Activated CD4-positive, alpha-beta T cell treated with anti-CD3 and anti-CD28 coated beads for 1 hour (primary cell): ENCODE measurements at places on chromosomes 4 and X.

DNA sequence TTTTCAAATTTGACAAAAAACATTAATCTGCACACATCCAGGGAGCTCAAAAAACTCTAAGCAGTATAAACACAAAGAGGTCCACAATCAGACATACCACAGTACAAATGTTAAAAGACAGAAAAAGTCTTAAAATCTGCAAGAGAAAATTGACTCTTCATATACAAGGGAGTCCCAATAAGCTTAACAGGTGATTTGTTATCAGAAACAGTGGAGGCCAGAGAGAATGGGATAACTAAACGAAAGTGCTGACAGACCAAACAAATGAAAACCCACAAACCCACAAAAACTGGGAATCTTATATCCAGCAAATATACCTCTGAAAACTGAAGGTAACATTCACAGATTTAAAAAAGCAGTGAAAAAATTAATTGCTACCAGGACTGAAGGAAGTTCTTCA is 182.0 kb upstream of the PAQR3 start:
- no peak for DNase-seq

DNA sequence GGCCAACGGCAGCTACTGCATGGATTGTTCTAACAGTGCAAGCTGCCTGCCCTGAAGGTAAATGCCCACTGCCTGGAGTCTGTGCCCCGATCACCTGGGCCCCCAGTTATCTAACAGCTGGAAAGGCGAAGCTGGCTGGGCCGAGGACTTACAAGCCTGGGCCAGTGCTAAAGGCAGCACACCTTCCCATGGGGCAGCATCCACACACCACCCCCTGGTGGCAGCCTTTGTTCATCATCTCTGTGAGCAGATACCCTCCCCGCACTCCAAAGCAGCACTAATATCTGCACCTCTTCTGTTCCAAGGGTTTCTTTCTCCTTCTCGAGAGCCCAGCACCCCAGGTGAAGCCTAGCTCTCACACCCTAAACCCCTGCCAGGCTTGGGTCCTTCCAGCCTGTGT is 7.6 kb downstream of the SLC2A9 start:
- no peak for DNase-seq

GRCh38 chrX:122464341-122464740 is 719.7 kb upstream of the GRIA3 start:
- DNase-seq = no peak

- DNase-seq = no peak
Measured at GRCh38 chrX:120759685-120760084, 116.0 kb downstream of the CT47B1 start.

DNA sequence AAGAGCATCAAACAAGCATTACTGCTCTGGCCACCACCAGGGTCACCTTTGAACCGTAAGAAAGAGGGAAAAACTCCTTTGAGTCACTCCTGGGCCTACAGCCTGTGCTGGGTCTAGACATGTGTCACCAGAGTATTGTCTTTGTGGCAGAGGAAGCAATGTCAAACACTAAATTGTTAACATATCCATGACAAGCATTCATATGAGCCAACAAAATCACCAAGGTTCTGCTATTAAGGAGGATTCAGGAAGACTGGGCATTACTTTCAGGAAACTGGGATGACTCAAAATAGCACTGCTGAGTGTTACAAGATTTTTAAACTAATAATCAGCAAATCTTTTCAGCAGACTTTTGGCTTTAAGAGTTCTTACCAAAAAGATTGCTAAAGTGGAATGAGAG is 28.1 kb downstream of the LGI2 start:
- DNase-seq = no peak

DNA sequence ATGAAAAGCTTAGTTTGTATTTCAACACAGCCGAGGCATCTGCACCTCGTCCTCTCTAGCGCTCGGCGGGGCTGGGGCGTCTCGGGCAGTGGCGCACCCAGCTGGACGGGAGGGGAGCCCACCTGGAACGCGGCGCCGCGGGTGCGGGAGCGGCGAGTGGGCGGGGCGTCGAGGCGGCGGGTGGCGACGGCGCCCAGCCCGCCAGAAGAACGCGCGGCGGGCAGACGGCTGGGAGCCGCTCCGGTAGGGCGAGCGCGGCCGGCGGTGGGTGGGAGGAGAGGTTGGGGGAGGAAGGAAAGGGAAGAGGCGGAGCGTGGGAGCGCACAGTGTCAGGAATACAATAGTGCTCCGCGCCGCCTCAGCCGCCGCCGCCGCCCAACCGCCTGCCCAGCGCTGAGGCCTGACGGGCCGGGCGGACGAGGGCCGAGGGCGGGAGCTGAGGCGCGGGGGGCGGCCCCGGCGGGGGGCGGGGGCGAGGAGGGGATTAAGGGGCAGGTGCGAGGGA is at the start of gene JADE3:
Gene JADE3 (plus strand): TSS at position 324 of the 505 bp plus-strand sequence. CDS start 72,474 bp downstream, outside the sequence.
- peak; percentile 7 for DNase-seq

DNA sequence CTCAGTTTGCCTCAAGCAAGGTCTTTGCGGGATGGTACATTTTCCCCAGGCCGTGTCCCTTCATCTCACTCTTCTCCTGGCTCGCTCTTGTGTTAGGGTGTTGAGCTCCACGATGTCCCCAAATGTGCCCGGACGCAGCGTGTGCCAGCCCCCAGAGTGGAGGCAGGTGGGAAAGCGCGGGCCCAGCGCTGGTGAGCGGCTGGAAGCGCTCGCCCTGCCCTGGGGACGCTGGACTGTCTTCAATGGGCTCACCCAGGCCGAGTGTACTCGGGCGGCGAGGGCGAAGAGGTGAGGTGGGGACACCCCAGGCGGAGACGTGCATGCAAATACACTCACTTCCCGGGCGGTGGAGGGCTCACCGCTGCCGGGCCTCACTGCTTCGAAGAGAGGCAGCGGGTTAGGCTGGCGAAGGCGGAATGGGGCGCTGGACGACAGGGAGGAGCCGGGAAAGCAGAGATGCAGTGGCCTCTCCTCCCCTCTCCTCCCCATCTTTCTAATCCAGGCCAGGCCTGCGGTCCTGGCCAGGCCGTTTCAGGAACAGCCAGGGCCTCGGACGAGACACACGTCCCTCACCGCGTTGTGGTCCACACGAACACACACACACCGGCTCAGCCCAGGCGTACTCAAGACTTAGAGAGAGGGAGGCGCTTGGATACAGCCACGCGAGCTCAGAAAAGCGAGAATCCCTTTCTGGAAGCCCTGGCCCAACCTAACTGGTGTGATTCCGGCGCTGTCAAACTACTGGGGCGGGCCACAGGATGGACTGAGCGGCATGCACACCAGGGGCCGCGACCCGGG is 2.2 kb downstream of the NKX6-1 start:
- DNase-seq = no peak

GRCh38 chrX:16695079-16695676 is 17.3 kb downstream of the CTPS2 start:
- DNase-seq = peak; percentile 30

DNA sequence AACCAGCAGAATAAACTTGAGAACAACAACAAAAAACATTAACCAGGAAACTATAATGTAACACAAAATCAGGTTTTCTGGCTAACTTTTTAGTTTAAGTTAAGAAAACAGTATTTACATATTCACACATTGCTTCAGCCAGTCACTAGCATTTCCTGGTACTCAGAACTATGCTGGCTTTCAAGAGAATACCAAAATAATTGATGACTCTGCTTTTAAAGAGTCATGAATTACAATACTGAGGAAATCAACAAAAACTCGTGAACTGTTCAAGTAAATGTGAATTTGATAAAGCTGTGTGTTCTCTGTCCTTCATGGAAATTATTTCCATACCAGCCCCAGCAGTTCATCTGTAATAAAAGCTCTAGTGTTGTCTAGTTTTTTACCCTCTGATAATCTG is 27.4 kb downstream of the PRSS12 start:
- DNase-seq = no peak

- no peak for DNase-seq
Measured at GRCh38 chr4:7647186-7647585, 212.5 kb upstream of the PSAPL1 start.

DNA sequence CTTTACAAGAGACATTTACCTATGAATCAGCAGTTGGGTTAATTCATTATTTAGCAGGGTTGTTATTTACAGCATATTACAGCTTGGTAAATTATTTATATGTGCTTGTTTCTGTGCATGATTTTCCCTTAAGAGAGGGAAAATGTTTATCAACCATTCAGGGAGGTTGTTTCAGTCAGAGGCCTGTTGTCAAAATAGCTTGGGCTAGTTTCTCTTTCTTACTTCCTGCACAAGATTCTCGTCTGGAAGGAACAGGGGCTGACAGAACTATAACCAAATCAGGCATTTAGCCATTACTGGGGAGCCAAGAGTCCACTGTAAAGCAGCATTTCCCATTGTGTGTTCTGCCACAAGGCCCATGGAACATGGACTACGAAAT is 135.8 kb downstream of the HS6ST2 start:
- no peak for DNase-seq

- DNase-seq = no peak
Measured at GRCh38 chrX:110070970-110071369, 68.1 kb downstream of the TMEM164 start.

GRCh38 chr4:150079081-150079581 is 886 bp downstream of the DCLK2 start:
- no peak for DNase-seq

- peak; percentile 76 for DNase-seq
Measured at GRCh38 chrX:155216179-155216939, at the start of gene VBP1. Gene VBP1 (plus strand): TSS chrX:155216460. CDS start chrX:155216483, 23 bp downstream.
